Left cardiac atrium (tissue), 4 donors: ENCODE measurements at places on chromosomes 7 and 10. TPM values are rescaled to one million over a fixed set of nuclear protein-coding genes. Genes with fewer than 3 reads are reported as not detected.
A peak's percentile ranks its signal among the peaks of the same experiment; 100 is the strongest.

Gene GTF2IRD1
- total RNA-seq: 19.3 TPM

Gene GARS1
- total RNA-seq: 62.0 TPM

Gene EPO
- total RNA-seq: not detected

Gene HSPA12A
- 16.6 TPM for total RNA-seq

Gene PRSS58
- total RNA-seq: not detected

Gene TMEM196
- not detected for total RNA-seq

DNA sequence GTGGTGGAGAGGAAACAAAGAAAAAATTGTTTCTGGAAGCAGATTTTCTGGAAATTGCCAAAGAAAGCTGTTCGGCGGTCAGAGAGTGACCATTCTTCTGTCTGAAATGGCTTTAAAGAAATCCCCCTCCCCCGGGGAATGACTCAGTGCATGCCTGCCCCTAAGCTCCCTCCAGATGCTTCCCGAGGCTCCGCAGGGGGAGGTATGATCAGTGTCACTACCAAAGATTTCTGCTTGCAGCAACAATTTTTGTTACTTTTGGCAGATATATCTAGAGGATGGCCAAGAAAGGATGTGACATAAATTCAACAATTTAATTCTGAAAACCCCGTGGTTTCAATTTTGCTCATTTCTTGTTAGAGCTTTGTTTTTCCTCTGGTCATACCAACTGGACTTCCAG is 163.9 kb downstream of the JCAD start:
- peak; percentile 87 for DNase-seq

DNA sequence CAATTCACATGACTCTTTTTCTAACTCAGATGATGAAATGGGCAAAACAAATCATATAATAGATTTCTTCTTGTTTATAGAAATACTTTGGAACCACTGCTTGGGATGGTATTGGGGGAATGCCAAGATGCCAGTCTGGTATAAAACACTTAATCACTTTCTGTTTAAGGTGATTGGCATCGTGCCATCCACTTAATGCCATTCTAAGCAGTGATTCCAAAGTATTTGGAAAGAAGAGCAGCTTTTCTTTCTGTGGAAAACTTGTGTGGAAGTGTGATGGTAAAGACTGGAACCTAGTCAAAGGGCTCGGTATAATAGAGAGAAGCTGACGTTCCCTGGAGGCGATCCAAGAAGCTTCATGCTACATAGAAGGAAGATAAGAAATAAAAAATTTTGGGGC is 120.6 kb downstream of the TMEM26 start:
- no peak for DNase-seq

GRCh38 chr10:73404690-73405089 is 9.2 kb downstream of the ANXA7 start:
- DNase-seq: no peak
